Fibroblast of skin of abdomen (primary cell): ENCODE measurements at places on chromosomes 1 and 21.

DNA sequence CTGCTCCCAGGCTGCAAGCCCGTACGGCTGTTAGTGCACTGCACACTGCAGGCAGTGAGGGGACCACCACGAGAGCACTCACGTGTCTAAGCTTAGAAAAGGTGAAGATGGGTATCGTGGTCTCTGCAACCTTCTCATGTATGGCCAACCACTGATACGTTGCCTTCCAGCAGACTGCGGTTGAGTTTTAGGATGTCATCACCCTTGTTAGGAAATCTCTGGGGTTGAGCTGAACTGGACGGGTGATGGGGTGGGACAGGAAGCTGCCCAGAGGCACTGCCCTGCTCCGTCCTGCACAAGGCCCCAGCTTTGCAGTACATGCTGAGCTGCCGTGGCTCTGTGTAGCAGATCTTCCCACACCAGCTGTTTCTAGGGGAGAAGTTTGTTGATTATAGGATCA lies 43.3 kb downstream of the FAAP20 start:
- no peak for DNase-seq

DNA sequence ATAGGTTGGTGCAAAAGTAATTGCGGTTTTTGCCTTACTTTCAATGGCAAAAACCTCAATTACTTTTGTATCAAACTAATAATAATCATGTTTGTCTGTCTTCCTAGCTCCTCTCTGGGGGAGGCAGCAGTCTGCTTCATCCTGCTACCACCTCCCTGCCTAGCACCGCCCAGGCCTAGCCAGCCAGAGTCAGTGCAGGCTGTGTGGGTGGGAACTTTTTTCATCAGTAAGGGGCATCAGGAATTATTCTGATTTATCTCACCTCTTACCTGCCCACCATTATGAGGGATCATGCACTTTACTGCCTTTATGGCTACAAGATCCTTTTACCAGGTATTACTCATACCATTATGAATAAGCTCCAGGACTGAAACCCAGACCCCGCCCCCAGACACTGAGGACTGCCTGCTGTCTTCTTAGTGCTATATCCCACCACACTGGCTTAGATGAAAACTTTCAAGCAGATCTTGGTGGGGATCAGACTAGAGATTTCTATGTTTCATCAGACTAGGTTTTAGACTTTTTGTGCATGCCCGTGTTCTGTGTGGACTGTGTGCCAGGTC lies 116.4 kb downstream of the PBX1 start:
- no peak for DNase-seq

GRCh38 chr1:38027201-38028104 lies 14.9 kb downstream of the UTP11 start:
- DNase-seq = no peak

- no peak for DNase-seq
Observed at GRCh38 chr1:208535511-208535910, 291.3 kb upstream of the PLXNA2 start.

DNA sequence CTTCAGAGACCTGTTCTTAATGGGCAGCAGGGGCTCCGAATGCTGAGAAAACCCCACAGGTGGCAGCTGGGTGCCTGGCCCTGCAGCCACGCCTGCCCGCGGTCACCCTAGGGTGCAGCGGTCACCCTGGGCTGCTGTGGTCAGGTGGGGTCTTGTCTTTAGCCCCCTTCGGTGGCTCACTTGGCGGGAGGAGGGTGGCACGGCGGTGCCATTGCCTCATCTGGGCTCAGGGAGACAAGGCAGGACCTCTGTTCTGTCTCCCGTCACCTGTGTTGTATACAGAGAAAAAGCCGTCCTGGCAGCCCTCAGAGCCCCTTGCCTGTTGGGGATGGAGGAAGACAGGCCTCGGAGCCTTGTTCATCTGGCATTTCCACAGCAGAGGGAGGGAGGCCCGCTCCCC lies 69.5 kb upstream of the TRAPPC10 start:
- DNase-seq = no peak

DNA sequence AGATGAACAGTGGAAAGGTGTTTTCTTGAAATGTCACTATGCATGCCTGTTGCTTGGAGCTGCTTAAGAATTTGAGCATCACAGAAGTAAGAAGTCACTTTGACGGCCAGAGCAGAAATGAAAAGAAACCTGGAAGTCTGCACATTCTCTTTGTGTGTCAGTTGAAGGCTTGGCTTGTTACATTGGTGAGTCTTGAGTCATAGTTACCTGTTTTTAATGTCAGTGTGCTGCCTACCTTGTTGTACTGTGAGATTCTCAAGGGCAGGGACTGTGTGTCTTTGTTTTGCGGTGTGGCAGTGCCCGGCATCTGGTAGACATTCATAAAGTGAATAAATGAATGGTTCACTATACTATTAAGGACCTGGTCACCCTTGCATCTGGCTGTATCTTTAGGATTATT lies 9.9 kb downstream of the OTUD3 start:
- no peak for DNase-seq

- no peak for DNase-seq
Observed at GRCh38 chr1:208233978-208234377, 10.2 kb downstream of the PLXNA2 start.

DNA sequence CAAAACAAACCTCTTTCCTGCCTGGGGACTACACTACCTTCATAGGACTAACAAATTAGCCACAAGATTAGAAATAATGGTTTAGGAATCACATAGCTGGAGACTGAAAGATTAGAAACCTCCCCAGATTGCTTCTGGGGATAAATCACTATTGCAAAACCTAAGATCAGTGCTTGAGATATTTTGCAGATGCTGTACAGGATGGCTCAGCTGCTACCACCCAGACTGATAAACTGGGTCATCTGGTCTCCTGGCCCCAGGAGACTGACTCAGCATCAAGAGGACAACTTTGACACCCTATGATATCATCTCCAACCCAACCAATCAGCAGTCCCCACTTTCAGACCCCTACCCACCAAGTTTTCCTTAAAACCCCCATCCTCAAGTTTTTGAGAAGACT lies 137.0 kb downstream of the LRRC53 start:
- peak; percentile 16 for DNase-seq

DNA sequence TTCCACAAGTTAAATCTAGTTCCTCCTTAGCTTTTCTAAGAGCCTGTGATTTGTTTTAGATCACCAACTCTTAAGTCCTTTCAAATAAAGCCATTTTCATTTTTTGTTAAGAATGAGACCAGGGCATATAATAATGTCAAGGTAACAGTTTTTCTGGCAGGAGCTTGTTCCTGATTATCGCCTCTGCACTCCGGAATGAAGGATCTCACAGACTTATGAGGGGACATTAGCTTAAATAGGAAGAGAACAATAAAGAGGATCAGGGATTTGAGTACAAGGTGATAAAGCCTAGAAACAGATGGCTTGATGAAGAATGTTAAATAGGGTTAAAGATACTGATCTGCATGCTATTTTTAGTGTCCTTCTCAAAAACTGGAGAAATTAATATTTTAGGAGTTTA lies 13.6 kb upstream of the OTUD7B start:
- DNase-seq = no peak

DNA sequence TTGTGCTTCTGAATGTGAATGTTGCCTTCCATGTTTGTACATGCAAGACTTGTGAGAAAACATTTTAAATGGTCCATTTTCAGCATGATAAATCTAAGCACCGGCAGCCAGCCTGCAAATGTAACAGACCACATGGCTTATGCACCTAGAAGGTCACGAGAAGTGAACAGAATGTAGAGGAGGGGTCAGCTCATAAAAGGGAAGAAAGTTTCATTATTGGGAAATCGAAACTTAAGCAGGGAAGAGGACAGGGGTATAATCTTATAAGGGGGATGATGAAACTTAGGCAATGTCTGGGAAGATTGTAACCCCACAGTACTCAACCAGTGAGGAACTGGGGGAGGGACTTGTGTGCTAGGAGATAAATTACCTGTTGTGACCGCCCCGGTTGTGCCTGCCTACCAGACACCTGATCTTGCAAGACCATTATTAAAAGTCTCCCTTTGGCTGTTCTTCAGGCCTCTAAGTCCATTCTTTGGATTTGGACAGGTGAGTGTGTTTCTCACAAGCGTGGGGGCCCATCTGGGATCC lies 37.7 kb upstream of the VN1R5 start:
- no peak for DNase-seq

DNA sequence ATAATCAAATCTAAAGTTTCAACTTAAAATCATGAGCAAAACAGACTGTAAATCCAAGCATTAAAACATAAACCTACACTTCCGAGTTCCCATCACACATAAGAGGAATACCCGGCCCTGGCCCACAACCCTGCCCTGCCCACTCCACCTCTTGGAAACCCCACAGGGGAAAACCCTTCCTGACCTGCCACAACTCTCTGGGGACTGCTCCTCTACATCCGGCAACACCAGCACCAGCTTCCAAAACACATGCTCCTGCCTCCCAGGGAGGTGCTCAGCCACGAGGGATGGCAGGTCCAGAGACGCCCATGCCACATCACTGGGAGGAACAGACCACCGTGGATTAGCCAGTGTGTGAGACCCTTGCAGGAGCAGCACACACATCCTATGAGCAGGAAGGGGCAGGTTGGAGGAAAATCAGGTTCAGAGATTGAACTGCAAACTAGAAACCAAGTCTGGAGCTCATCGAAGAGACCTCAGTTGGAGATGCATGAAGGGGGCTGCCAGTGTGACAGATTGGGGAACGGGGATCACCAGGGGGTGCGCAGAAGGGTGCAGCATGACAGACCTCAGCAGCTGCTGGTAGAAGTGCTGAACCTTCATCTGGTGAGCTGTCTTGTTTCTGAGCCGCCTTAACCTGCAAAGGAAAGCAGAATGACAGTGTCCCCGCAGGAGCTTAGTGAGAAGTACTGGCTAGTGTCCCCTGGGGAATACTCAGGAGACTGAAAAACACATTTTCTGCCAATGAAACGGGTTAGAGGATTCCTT lies 25.8 kb upstream of the LSS start:
- no peak for DNase-seq

GRCh38 chr1:58941471-58942289 lies 157.8 kb upstream of the JUN start:
- no peak for DNase-seq

DNA sequence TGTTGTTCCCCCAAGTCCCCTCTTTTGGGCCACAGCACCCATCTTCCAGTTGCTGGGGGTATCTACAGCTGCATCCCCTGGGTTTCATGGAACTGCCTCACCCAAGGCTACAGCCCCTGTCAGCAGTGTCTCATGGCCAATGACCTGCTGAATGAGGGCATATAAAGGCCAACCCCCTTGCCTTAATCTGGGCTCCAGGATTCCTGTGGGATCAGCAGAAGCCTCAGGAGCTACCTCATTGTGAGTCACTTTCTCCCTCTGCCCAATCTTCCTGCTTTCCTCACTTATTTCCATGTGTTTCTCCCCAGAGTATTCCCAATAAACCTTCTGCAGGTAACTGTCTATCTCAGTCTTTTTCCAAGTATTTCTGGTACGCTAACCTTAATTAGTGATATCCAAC lies 37.3 kb upstream of the SYT14 start:
- peak; percentile 78 for DNase-seq

- no peak for DNase-seq
Observed at GRCh38 chr1:52542085-52542688, 10.7 kb downstream of the TUT4 start.

DNA sequence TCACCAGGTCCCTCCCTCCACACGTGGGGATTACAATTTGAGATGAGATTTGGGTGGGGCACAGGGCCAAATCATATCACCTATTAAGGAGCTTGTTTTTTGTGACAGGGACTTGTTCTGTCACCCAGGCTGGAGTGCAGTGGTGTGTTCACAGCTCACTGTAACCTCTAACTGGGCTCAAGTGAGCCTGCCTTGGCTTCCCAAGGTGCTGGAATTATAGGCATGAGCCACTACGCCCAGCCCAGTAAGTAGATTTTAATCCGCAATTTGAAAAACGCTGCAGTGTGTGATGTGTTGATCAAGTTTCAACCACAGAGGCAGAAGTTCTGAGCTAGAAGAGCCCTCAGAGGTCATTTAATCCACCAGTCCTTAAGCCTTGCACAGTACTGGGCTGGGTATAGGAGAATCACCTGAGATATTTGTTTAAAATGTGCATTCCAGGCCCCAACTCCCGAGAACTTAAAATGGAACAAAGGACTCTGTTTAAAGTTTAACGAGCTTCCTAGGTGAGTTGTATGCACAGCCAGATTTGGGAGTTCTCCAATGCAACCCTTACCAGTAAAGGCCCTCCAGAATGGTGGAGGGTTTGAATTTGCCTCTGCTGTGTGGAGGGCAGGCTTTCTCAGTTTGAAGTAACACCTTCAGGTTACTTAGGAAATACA lies 13.4 kb downstream of the RPL11 start:
- no peak for DNase-seq

- DNase-seq = no peak
Observed at GRCh38 chr1:9128166-9128519, 759 bp downstream of the GPR157 start.

DNA sequence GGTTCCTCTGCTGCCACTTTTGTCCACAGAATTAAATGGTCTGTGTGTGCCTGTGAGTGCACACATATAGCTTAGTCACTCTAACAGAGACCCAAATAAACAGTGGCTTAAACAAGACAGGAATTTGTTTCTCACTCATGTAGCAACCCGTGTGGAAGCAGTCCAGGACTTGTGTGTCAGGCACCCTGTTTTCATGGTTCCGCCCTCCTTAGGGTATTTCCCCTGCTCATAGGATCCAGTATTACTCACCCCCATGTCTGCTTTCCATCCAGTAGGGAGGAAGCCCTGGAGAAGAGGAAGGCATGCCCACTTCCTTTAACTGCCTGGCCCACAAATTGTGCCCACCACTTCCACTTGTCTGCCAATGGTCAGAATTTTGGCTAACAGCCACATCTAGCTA lies 41.3 kb upstream of the TACSTD2 start:
- DNase-seq = peak; percentile 90

DNA sequence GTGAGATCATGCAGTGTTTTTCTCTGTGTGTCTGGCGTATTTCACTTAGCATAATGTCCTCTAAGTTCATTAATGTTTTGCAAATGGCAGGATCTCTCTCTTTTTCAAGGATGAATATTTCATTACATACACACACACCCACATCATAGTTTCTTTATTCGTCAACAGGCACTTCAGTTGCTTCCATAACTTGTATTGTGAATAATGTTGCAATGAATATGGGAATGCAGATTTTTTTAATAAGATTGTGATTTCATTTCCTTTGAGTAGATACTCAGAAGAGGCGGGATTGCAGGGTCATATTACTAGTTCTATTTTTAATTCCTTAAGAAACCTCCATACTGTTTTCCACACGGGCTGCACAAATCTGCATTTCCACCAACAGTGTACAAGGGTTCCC lies 134.0 kb downstream of the CLEC20A start:
- peak; percentile 76 for DNase-seq

DNA sequence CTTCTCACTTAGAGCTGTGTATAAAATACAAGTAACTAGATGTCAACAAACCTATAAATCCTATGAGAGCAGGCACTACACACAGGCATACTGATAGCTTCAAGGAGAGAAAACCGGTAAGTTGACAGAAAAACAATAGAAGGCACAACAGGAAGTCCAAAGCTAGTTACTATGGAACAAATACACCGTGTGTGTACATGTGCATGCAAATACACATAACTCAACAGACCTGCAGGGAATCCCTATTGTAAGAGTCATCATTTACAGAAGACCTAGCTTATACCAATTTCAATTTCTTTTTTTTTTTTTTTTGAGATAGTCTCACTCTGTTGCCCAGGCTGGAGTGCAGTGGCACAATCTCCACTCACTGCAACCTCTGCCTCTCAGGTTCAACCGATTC lies 26.3 kb downstream of the JAK1 start:
- no peak for DNase-seq

- DNase-seq = peak; percentile 46
Observed at GRCh38 chr1:197195100-197195499, 48.6 kb upstream of the ASPM start.
